ENCODE measurements at places on chromosomes 6 and 20.

- DNase-seq: no peak
Observed at GRCh38 chr6:169223006-169223405, 30.6 kb downstream of the THBS2 start.

GRCh38 chr6:106050538-106050937 is 35.6 kb upstream of the PRDM1 start:
- no peak for DNase-seq

GRCh38 chr6:170034294-170034693 is 256.6 kb downstream of the DLL1 start:
- no peak for DNase-seq

DNA sequence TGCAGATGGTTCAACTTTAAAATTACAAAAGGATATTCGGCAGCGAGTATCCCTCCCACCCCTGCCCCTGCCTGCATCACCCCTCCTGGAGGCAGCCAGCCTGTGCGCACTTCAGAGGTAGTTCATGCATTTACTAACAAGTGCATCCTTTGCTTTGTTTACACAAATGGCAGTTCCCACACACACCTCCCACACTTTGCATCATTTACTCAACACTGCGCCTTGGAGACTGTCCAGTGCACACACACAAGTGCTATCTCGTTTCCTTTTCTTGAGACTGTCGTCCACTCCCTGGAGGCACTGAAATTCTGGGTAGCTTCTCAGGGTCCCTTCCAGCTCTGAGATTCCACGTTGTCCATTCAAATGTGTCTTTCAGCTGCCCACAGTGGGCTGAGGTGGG is 53.1 kb upstream of the VSX1 start:
- DNase-seq: no peak

GRCh38 chr6:650098-650497 is 6.8 kb downstream of the HUS1B start:
- no peak for DNase-seq
